ENCODE measurements at places on chromosomes 13 and 19.

GRCh38 chr13:34900288-34900739 lies 41.8 kb upstream of the NBEA start:
- no peak for DNase-seq

GRCh38 chr13:23621316-23621645 lies 51.1 kb downstream of the TNFRSF19 start:
- no peak for DNase-seq

GRCh38 chr13:91771229-91771628 lies 372.8 kb downstream of the GPC5 start:
- DNase-seq = no peak

DNA sequence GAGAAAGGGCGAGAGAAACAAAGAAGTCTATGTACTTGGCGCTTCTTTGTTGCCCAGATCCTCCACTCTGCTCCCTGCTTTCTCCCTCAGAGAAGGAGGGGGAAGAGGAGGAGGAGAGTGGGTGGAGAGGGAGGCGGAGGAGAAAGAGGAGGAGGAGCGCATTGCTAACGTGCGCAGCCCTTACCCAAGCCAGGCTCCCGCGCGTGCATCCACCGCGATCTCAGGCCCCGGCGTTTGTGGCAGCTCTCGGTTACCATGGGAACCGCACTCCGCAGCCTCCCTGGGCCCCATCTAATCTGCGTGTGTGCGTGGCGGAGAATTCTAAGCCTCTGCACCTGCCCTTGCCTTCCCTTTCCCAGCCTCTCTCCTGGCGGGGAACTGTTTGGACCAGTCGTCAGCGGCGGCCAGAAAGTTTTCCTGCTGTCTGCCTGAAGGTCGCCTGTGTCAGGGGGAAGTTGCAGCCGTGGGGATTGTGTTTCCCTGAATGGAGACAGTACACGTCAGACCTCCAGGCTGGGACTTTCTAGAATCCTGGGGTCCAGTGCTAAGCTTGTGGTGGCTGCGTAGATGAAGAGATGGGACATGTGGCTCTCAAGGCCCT lies at the start of gene ERICH6B:
Gene ERICH6B (minus strand): TSS at position 239 of the 601 bp plus-strand sequence. CDS start 18,734 bp downstream, outside the sequence.
- DNase-seq = peak; percentile 70

DNA sequence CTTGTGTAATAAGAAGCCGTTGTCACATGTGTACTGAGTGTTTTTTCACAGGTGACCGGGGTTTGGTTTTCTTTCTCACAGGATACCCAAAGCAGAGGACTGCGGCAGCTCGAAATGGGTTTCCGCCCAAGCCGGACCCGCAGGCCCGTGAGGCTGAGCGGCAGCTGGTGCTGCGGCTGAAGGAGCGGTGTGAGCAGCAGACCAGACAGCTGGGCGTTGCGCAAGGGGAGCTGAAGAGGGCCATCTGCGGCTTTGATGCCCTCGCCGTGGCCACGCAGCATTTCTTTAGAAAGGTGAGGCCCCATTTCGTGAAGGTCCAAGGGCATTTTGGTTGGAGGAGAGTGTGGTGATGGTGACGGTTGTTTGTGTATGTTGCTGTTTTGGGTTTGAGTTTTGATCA lies 236.3 kb downstream of the SLC7A1 start:
- DNase-seq = no peak

DNA sequence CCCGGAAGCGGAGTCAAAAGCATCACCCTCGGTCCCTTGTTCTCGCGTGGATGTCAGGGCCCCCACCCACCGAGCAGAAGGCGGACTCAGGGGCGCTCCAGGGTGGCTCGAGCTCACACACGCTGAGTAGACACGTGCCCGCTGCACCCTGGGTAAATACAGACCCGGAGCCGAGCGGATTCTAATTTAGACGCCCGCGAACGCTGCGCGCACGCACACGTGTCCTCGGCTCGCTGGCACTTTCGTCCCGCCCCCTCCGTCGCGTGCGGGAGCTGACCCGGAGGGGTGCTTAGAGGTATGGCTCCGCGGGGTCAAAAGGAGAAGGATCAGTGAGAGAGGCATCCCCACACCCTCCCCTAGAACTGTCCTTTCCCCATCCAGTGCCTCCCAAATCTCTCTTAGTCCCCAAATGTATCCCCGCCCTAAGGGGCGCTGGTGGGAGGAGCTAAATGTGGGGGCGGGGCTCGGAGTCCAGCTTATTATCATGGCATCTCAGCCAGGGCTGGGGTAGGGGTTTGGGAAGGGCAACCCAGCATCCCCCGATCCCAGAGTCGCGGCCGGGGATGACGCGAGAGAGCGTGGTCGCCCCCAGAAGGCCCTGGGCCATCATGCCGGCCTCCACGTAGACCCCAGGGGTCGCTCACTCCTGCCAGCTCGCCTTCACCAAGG lies 451 bp upstream of the ICAM5 start:
- no peak for DNase-seq

GRCh38 chr13:77946522-77946921 lies 27.9 kb upstream of the EDNRB start:
- no peak for DNase-seq

- no peak for DNase-seq
These were observed 100.2 kb downstream of the TEX26 start for GRCh38 chr13:31032528-31033113.

GRCh38 chr19:31541396-31541795 lies 192.2 kb upstream of the TSHZ3 start:
- peak; percentile 22 for DNase-seq

GRCh38 chr13:84962141-84962750 lies 837.0 kb downstream of the SLITRK6 start:
- no peak for DNase-seq

- no peak for DNase-seq
These were observed 23.6 kb downstream of the CEACAM8 start for GRCh38 chr19:42571116-42571515.

- DNase-seq = no peak
These were observed 136.3 kb upstream of the UFM1 start for GRCh38 chr13:38213314-38213713.

DNA sequence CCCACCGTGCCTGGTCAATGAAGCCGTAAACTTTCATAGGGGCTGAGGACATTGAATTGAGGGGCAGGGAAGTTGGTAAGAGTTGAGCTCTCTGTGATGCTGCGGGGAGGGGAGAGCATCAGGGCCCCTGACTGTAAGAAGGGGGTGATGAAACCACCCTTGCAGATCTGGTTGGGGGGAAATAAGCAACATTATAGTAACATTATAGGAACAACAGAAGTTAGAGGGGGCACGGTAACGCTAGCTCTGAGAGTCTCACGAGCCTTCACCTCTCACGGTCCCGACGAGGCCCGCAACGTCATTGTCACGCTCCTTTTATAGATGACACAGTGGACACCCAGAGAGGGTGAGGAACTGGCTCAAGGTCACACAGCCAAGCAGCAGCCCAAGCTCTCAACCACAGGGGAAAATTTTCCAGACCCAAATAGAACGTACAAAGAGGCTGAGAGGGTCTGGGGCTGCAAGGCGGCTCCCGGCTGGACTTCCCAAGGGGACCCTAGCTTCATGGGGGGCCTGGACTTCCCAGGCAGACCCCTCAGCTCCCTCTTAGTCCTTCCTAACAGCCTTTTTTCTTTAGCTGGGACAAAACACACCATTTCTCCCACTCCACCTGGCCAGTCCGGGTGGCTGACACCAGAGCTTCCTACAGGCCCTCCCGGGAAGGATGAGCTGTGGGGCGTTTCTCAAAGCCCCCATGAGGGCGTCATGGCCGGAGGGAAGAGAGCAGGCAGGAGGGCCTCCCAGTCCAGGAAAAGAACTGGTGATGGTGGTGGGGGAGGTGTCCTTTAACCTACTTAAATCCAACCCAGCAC lies 4.1 kb downstream of the TLE5 start:
- DNase-seq = no peak

DNA sequence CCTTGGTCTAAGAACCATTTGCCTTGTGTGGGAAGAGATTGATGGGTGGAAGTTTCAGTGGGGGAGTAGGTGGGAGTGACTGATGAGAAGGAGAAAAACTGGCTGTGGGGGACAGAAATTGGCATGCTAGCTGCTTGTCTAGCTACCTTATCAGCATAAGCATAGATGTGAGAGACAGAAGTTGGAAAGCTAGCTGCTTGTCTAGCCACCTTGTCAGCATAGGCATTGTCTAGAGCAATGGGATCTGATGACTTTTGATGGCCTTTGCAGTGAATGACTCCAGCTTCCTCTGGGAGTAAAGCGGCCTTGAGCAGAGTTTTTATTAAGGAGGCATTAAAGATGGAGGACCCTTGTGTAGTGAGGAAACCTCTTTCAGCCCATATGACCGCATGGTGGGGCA lies 9.9 kb upstream of the NCR1 start:
- no peak for DNase-seq

DNA sequence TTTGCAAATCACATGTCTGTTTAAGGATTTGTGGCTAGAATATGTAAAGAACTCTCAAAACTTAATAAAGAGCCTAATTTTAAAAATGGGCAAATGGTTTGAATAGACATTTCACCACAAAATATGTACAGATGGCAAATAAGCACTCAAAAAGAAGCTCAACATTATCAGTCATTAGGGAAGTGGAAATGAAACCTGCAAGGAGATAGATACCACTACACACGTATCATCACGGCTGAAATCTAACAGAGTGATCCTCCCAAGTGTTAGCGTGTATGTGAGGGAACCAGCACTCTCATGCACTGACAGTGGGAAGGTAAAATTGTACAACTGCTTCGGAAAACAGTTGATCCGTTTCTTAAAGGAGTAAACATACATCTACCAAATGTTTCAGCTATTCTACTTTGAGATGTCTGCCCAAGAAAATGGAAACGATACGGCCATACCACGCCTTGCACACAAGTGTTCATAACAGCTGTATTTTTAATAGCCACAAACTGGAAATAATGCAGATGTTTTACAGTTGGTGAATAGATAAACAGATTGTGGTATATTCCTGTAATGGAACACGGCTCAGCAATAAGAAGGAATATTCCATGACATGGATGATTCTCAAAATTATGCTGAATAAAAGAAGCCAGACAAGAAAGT lies 14.5 kb downstream of the ARHGEF7 start:
- DNase-seq = no peak

DNA sequence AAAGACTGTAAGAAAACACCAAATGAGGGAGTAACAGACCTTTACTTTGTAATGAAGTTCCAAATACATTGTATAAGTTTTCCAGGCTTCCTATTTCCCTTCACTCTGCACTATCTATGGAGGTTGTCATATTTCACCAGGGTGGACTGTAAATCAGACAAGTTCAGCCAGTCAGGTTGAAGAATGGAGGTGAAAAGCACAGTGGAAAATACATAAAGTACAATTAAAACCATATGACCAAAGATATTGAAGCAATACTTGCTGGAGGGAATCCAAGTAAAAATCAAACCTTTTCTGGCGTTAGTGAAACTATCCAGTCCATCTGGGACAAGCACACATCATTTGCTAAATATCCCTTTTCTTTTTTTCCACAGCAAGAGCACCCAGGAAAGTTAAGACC lies 3.2 kb downstream of the LHFPL6 start:
- no peak for DNase-seq

GRCh38 chr13:66659701-66660467 lies 570.3 kb downstream of the PCDH9 start:
- DNase-seq = no peak

- DNase-seq = no peak
These were observed 2009.6 kb downstream of the OLFM4 start for GRCh38 chr13:55038230-55038629.

GRCh38 chr13:25493931-25494640 lies 122.3 kb downstream of the ATP8A2 start:
- no peak for DNase-seq

DNA sequence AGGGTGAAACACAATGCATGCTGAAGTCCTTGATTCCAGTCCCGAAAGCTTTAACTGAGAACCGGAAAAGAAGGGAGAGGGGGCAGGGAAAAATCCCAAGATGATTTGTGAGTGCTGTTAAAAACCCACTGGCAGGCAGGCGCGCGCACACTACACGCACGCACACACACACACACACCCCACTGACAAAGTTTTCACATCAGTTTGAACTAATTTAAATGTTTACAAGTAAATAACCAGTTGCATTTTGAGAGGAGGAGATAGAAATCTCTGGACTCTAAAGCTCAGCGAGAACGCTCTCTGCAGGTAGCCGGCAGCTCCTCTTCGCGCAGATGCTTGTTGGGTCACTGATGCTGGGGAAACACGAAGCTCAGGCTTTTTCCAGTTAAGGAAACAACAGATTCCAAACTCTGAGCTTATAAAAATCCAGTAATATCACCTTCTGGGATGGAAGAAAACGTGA lies 818 bp upstream of the SLITRK1 start:
- no peak for DNase-seq

DNA sequence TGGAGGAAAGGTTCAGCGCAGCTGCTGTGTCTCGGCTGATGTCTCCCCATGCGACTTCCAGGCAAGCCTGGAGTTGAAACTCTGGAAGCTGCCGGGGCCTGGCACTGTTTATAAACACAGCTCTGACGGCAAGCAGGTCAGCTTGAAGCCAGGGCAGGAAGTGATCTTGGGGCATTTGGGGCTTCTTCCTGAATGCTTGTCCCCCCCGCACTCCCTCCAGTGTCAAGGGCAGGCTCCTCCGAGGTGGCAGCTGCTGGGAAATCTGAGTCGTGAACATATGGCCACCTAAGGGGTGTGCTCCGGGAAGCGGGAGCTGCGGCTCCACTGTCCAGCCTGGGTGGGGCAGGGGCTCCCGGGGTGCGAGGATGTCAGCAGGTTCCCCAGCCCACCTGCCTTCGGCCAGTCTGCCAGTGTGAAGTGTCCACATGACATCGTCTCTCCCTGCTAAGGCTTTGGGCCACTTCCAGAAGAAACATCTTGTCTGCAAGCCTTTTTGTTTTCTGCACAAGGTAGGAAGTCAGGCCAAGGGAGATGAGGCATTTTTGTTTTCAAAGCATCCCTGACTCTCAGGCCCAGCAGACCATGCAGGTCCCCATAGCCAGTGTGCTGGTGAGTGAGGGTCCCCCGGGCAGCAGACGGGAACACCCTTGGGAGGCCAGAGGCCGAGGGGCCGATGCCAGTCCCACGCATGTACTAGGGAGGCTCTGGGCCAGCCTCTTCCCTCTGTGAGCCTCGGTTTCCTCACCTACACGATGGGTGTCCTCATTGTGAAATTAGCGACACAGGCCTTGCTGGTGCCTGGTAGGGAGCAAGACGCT lies 2.7 kb downstream of the PIAS4 start:
- DNase-seq = no peak

DNA sequence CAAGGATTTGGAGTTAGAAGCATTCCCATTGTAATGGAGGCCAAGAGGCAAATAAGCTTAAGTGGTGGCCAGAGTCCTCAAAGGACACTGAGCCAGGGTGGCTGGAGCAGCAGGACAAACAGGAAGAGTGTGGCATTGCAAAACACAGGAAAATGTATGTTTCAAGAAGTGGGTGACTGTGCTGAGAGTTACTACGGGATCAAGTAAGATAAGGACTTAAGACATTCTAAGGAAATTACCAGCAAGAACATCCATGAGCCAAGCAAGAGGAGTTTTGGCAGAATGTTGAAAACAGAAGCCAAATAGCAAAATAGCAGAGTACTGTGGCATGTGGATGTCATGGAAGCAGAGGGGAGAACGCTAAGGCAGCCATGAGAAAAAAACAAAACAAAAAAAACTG lies 104.2 kb downstream of the RAP2A start:
- no peak for DNase-seq

Measured in mesothelial cell of epicardium (in vitro differentiated cells).